ENCODE measurements at places on chromosomes 4 and X. TPM values are rescaled to one million over a fixed set of nuclear protein-coding genes. Genes with fewer than 3 reads are reported as not detected.

DNA sequence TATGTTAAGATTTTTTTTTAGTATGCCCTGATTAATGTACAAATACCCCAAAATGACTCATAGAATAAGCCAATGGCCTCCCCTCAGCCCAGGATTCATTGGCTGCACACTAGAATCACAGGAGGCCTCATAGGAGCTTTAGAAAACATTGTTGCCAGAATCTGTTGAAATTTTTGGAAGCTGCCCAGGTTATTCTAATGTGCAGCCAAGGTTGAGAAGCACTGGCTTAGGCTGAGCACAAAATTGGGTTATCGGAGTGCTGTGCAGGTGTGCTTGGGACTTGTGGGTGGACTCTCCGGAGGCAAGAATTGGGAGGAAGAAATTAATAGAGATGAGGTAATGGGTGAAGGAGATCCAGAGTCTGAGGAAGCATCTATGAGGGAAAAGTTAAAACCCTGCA is 41.3 kb upstream of the VCX start:
- no peak for DNase-seq

DNA sequence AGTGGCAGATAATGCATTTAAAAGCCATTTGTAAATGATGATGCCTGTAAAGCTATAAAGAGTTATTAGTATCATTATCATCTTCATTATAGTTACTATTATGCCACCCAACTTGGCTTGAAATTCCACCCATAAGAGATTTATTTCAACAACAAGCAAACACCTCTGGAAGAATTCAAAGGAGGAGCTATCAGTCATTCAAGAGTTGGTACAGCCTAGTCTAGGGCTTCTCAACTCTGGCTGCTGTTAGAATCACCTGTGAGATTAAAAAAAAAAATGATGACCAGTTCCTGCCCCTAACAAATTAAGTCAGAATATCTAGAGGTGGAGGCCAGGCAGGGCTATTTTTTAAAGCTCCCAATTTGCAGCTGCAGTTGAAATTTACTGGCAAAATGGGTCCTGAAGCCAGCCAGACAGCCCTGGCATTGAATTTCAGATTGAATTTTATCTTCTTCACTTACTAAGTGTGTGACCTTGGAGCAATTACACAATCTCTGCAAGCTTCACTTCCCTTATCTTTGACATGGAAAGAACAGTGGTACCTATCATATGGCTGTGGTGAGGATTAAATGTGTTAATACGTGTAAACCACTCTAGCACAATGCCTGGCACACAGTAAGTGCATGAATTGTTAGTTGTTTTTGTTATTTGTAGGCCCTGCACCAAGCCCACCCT is 52.9 kb upstream of the EDA start:
- DNase-seq, result no peak

GRCh38 chr4:81505004-81505598 is 33.4 kb upstream of the RASGEF1B start:
- peak; percentile 74 for DNase-seq

DNA sequence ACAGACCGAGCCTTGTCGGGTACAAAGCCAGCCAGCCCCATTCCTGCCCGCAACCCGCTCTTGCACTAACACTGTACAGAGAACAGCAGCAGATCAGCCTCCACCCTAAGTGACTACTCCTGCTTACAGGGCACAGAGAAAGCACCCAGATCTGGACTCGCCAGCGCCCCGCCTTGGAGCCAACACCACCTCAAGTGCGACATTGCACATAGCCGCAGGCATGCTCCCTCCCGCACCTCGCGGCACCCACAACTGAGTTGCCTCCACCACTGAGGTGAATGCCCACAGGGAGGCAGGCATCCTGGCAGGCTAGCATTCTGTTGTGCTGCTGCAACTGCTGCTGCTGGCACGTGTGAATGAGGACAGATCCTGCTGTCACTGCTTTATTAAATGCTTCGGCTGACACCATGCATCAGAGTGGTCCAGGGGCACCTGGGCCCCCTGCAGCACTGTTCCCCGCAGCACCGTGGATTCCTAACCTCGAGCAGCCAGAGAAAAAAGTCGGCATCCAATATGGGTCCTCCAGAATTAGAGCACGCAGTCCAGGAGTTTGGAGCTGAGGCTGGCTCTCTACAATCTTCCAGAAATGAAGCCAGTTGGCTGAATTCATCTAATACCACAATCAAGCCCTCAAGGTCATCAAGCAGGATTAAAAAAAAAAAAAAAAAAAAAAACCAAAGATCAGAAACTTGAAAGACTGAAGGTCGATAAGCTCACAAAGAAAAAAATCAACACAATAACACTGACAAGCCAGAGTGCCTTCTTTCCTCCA is 352.9 kb downstream of the GASK1B start:
- DNase-seq, result no peak

- no peak for DNase-seq
Measured at GRCh38 chr4:38101563-38101962, 141.4 kb downstream of the PTTG2 start.

GRCh38 chr4:159292137-159292896 is 189.4 kb downstream of the RAPGEF2 start:
- no peak for DNase-seq

DNA sequence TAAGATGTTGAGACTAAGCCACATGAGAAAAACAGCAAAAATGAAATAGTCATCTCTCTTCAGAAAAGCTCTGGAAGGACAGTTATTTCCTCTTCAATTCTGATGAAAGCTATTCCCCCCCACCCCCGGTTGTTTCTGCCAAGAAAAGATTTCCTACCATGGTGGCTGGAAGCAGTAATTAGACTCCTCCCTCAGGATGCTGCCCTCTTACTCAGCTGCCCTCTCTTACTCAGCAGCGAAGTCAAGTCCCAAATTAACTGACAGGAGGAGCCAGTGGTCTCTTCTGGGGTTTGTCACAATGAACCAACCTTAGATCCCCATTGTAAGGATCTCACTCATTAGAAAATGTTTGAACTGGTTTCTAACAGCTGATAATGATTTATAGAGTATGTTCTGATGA is 38.0 kb downstream of the GPM6B start:
- no peak for DNase-seq

GRCh38 chr4:75724867-75725724 is 719 bp downstream of the USO1 start:
- peak; percentile 82 for DNase-seq

DNA sequence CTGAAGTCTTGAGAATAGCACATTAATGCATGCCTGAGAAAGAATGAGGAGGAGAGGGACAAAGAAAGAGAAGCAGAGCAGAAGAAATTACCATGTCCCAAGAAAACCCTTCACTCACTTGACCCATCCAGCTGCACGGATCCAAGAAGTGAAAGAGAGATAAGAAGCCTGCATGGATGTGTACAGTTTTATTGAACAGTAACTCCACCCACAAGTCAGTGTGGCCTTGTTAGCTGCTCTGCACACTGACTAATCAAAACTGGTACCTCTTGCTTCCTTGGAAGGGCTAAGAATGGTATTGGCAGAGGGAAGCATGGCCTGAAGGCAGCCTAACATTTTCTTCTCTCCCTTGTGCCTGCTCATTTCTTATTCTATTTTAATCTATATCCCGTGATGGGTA is 163.9 kb downstream of the SLC7A11 start:
- DNase-seq, result no peak

- DNase-seq, result no peak
Measured at GRCh38 chr4:174107746-174108354, 175.6 kb downstream of the FBXO8 start.

DNA sequence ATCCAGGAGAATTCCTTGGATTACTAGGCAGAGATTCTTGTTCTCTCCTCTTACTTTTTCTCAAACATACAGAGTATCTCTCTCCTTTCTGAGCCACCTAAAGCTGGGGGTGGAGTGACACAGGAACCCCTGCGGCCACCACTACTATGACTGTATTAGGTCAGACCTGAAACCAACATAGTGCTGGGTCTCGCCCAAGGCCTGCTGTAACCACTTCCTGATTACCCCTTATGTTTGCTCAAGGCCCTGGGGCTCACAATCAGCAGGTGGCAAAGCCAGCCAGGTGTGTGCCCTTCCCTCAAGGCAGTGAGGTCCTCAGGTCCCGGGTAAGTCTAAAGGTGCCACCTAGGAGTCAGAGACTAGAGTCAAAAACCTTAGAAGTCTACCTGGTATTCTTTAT is 166.4 kb downstream of the PARM1 start:
- no peak for DNase-seq

Gene GABRB1
- total RNA-seq, result 4.4 TPM

Gene VCX3B
- total RNA-seq, result not detected

Gene COX7B2
- total RNA-seq, result not detected

Gene ASB5
- 2.0 TPM for total RNA-seq

Gene CXCL5
- total RNA-seq, result 0.09 TPM

Gene MUC7
- not detected for total RNA-seq

Data from left cardiac atrium (tissue), 4 donors.